ENCODE measurements at places on chromosomes 2 and 18.

- no peak for DNase-seq
Observed at GRCh38 chr2:70009762-70010575, 48.5 kb upstream of the ASPRV1 start.

- no peak for DNase-seq
Observed at GRCh38 chr2:134338208-134338607, 84.3 kb downstream of the MGAT5 start.

GRCh38 chr2:207283356-207283755, 117.6 kb upstream of the KLF7 start:
- no peak for DNase-seq

GRCh38 chr2:164967781-164968228, 12.5 kb upstream of the SLC38A11 start:
- no peak for DNase-seq

DNA sequence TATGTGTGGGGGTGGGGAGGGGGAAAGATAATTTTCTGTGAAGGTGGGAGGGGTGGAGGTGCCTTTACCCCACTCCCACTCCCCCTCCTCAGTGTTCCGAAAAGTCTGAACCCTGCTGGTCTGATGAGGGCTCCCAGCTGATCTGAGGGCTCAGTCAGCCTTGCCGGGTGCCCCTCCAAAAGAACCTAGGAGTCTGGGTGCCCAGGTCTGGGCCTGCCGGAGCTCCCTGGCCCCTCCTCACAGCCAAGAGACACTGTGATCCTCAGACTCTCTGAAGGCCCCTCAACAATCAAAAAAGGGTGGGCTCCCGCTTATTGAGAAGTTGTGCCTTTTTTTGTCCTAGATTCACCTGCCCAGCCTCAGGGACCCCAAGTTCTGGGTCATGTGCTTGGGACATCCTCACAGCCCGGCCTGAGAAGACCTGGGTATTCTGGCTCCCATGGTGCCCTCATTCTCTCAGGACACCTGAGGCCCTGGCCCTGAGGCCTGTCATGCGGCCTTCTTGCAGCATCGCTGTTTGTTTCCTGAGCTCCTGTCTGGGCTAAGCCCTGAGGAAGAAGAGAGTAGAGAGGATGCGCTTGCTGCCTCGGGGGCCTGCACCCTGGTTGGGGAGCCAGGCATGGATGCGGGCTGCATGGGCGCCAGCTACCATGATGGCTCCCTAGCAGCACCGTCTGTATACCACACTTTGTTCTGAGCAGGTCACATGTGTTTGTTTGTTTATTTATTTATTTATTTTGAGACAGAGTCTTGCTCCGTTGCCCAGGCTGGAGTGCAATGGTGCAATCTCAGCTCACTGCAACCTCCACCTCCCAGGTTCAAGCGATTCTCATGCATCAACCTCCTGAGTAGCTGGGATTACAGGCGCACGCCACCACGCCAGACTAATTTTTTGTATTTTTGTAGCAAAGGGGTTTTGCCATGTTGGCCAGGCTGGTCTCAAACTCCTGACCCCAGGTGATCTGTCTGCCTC, 44.0 kb downstream of the SDC1 start:
- DNase-seq = no peak

DNA sequence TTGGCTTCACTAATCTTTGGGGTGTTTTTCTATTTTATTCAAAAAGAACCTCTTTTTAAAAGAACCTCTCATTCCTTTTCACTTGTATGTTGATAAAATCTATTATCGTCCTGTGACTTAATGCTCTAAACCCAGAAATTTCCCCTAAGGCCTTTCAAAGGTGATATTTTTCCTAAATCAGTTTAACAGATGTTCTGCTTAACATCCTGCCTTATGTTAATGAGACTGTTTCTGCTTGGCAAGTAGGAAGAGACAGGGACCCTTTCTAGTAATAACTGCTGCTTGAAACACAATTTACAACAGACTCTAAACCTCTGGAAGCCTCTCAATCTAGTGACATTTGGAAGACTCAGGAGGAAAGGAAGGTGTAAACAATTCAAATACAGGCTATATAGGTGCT, 128.8 kb downstream of the KCNJ3 start:
- no peak for DNase-seq

GRCh38 chr2:59425247-59425646, 1128.2 kb downstream of the BCL11A start:
- no peak for DNase-seq

DNA sequence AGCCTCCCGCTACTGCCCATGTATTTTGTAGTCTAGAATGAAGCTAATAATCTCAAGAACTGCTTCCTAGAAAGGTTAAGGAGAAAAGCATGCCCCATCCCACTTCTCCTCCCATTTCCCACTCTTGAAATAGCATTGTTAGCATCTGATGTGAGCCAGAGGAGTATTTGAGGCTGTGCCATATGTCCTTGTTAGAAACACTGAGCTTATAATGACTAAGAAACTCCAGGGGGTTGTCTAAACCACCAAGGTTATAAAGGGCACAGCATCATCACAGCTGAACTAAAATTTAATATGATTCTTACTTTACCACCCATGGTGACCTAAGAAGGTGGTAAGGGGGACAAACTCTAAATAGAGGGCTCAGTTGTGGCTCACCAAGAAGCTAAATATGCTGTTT, 16.6 kb downstream of the TSPYL6 start:
- DNase-seq = no peak

DNA sequence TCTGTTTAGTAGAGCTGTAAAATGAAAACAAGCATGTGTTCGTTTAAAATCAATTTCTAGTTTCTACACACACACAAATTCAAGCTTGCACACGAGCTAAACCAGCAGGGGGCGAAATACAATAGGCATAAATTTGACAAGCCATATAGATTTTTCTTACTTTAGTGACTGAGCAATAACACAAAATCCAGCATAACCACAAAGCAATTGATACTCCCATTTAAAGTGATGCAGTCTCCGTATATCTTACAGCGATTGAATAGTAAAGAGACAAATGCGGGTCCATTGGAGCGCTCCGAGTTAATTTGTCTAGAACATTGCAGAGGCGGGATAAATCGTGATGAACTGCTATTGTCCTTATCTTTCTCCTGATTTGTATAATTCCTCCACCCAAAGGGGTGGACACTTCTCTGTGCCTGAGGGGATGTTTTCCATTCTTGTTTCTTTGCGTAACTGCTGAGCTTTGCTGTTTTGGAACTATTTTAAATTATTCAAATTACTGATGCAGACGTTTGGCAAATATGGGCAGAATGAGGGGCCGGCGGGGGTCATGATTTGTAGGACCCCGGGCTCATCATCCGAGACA, 1.2 kb upstream of the AFTPH start:
- peak; percentile 42 for DNase-seq

GRCh38 chr2:166090346-166090745, 37.5 kb downstream of the SCN1A start:
- DNase-seq = no peak

DNA sequence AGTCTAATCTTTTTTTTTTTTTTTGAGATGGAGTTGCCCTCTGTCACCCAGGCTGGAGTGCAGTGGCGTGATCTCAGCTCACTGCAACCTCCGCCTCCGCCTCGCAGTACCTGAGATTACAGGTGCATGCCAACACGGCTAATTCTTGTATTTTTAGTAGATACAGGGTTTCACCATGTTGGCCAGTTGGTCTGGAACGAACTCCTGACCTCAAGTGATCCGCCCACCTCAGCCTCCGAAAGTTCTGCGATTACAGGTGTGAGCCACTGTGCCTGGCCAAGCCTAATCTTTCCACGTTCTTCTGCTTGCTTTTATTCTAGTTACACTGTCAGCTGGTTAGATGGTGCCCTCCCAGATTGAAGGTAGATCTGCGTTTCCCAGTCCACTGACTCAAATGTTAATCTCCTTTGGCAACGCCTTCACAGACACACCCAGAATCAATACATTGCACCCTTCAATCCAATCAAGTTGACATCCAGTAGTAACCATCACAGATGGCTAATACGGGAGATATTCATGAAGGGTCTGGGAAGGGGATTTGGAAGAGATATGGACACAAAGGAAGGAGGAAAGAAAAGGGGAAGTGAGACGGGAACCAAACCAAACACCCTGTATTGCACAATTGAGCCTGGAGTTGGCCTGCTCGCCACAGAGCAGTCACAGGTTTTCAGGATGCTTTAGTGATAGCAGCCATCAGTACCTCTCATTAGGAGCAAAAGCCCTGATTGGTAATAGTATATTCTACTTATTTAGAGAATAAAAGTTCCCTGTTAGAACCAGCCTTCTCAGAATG, 229.8 kb downstream of the PIK3C3 start:
- DNase-seq = no peak

DNA sequence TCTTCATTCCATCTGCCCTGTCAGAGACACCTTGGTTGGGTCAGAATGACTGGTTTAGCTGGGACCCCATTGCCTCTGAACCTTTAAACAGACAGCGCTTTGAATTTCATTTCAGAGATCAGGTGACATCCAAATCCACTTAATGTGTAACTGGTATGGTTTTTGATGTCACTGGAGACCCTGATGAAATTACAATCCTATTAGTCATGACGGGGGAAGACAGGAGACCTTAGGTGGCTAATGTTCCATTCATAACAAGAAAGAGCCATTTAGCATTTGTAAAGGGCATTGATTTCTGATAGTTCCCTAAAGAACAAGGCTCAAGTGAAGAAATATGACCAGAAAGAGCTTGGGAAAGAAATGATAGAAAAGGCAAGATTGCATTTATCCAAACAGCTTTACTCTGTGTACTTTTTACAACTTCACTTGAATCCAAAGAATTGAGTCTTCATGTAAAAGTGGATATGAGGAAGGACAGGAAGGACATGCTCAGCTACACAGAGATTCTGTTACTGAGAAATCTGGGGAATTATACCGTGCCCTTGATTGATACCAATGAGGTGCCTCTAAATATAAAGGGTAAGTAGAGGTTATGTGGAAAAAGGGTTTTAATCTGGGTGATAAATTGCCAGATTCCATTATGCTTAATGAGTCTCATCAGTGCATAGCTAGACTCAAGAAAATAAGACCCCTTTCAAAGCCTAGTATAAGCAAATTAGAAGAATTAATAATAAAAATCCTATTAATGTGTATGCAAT, 198.2 kb downstream of the NCKAP5 start:
- no peak for DNase-seq

- DNase-seq = no peak
Observed at GRCh38 chr2:205086662-205087061, 541.4 kb downstream of the PARD3B start.

DNA sequence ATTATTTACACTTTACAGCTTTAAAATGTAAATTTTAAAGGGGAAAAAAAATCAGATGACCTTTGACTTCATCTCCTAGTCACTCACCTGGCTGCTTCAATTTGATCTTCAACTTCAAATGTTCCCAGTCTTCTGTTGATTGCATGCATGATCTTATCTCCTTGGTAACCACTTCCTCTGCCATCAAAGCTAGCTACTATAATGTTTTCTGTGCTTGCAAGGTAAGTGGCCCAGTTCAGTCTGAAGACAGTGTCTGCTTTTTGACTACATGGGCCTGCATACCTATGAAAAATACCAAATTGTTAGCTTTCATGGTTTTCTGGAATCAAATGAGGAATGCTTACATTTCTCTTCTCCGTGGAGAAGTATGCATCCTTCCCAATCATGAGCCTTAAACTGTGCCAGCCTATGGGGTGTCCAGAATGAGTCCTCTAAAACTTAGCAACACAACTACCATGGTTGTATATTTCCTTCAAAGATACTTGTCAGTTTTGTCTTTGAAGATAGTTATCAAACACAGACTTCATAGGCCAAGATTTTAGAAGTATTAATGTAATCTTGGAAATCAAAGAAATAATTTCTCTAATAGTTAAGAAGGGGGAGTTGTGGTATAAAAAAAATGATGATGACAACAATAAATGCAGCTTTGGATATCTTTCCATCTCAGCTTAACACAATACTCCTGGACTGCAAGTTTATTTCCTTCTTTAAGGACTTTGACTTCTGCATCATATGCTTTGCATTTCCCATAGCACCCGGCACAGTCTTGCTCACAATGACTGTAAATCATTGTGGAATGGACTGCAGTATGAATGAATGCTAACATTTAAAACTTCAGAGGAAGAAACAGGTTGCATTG, 62.1 kb downstream of the DPP4 start:
- DNase-seq = no peak

GRCh38 chr2:225130093-225130492, 87.8 kb upstream of the DOCK10 start:
- no peak for DNase-seq

- no peak for DNase-seq
Observed at GRCh38 chr2:44680424-44680971, 261.0 kb upstream of the SIX3 start.

- DNase-seq = peak; percentile 21
Observed at GRCh38 chr2:237432484-237433092, 18.6 kb upstream of the COL6A3 start.

DNA sequence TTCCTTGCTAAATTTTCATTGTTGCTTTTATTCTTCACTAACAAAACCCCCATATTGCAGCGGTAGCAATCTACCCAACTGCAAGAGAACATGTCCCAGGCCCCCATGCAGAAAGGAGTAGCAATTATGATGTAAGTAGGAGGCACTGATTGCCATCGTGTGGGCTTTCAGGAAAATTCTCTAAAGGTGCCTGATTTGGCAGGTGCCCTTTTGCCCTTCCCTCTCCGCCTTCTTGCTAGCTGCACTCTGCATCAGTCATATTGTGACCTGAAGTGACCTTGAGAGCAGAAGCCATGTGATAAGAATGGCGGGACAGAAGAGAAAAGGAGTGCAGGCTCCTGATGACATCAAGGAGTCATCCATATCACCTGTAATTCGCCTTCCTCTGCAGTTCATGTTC, 112.1 kb downstream of the NCKAP5 start:
- no peak for DNase-seq

DNA sequence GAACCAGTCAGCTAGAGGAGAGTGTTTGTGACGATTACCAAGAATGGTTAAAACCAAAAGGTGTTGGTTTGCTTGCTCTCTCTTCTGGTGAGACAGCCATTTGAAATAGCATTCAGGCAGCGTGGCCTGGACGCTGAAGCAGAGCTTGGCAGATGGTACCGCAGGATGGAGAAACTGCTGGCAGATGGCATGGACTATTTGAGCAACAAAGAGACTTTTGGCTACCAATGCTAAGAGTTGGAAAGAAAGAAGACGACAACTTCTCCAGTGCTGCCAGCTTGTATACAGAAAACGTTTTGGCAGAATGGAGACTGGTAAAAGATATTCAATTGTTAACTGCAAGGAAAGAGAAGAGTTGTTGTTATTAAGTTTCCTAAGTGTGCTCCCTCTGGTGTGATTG, 315.0 kb downstream of the PARD3B start:
- no peak for DNase-seq

DNA sequence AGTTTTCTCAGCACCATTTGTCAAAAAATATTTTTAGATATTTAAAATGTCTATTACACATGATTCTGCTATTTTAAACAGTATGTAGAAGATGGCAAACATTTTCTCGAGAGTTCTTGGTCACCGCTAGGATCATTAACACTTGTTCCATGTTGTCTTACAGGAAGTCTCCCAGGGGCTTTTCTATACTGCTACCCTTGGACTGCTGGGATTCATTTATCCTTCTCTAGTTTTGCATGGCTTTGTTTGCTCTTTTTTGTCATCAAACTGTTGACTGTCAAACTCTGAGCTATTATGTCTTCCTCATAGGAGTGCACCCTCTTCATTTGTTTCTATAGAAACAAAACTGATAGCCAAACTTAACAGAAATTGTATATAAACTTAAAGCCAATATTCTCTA, 184.9 kb downstream of the CDCA7 start:
- no peak for DNase-seq
